ENCODE measurements at places on chromosomes 6 and 20.

DNA sequence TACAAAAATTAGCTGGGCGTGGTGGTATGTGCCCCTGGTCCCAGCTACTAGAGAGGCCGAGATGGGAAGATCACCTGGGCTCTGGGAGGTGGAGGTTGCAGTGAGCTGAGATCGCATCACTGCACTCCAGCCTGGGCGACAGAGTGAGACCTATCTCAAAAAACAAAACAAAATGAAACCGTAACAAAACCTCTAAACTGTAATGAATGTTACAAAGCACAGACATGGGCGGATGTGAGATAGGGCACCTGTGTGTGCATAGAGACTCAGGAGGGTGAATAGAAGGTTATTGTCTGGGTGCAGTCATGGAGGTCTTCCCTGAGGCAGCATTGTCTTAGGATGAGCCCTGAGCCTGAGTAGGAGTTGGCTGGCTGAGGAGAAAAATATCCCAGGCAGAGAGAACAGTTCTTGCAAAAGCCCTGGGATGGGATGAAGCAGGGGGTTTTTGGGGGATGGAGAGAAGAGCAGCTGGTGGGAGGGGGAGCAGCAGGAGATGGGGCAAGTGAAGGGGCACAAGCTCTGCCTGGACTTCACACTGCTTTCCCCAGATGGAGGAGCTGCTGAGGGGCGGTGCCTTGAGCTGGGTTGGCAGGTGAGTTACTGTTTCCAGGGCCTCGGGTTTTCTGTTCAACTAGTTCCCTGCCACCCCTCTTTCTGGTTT lies 5.2 kb downstream of the BCAS4 start:
- no peak for DNase-seq

GRCh38 chr6:47485491-47486135 lies 8.0 kb downstream of the CD2AP start:
- no peak for DNase-seq

- DNase-seq = no peak
These were observed 917.7 kb downstream of the PHF3 start for GRCh38 chr6:64553249-64553786.

- DNase-seq = no peak
These were observed 603 bp upstream of the RAB23 start for GRCh38 chr6:57222743-57223077.

DNA sequence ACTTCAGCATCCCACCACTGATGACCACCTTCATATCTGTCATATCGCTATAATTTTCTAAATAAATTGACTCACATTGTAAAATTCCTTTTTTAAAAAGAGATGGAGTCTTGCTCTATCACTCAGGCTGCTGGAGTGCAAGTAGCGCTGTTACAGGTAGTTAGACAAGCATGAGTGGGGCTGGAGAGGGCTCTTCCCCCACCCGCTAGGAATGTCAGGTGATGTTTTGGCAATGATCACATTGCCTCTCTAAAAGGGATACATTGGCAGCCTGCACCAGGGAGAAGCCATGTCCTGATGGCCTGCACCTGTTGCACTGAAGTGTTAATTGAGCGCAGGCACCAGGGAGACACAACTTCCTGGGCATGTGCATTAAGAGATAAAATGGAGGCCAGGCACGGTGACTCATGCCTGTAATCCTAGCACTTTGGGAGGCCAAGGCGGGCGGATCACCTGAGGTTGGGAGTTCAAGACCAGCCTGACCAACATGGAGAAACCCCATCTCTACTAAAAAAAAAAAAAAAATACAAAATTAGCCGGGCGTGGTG lies 16.9 kb upstream of the SLC22A16 start:
- DNase-seq = no peak

DNA sequence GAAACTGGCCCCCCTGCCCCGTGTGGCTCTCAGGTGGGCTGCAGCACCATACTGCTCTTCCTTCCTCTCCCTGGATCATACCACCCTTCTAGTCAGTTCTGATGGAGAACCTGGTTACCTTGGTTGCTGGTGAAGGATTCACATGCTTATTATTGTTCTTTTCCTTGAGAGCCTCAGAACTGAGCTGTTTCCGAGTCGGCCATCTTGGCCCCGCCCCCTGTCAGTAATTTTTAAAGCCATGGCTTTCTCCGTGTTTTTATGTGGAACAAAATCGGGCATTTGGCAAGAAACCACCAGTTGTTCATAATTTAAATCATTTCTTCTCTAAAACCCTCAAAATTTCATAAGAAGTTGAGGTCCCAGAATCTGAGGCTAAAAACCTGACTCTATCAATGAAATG lies 493.8 kb downstream of the NKAIN2 start:
- no peak for DNase-seq
